ENCODE measurements at places on chromosomes 1 and 21.
A peak's percentile ranks its signal among the peaks of the same experiment; 100 is the strongest.

- DNase-seq, result peak; percentile 69
Measured at GRCh38 chr1:111576547-111576946, 43.0 kb upstream of the RAP1A start.

DNA sequence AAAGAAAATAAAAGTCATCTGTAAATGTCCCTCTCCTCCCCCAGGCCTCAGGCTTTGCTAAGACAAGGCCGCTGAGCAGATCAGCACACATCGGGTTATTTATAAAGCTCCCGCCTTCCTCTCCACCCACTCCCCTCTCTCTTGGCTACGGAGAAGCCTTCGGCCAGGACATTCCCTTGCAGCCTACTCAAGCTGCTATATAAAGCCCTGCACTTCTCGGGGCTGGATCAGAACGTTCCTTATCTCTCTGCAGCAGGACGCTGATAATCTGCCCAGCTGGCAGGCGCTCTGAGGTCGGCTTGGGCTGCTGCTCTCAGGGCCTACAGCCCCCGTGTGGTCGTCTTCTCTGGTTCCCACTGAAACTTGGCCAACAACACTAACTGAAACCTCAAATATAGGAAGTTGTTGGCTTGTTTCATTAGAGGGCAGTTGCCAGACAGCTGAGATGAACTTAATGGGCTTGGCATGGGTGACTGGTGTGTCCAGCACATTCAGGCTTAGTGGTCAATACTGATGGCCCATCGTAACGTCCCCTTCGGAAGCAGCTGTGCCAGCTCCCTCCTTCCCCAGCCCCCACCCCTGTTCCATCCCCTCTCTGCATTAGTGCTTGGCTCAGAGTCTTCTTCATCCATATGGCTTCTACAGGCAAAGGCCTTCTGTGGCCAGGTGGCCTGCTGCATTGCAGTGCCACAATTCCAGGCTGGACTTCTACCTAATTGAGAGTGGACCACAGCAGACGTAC, 64.6 kb downstream of the IER5 start:
- peak; percentile 78 for DNase-seq

DNA sequence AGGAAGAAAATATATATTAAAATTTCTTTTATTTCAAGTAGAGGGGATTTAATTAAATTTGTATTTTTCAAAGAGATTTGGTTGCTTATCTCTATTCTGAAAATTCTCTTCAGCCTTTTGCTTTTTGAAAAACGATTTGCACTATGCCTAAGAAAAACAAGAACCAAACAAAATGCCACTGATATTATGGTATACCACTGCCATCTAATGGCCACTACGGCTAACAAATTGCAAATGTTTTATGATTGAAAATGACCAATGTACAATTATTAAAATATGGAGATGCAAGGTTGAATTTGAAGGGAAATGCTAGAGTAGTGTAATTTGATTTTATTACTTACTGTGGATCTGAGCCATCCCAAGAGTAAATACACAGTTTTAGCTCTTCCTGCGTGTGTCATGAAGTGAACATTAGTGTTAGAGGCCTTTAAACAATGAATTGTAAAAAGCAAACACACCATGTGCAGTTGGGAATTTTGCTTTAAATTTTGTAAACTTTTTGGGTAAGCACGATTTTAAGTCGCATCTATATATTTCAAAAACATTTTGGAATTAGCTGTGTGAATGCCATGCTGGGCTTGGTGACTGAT, 137.4 kb upstream of the USP25 start:
- no peak for DNase-seq

GRCh38 chr1:238111081-238111480, 220.4 kb upstream of the ZP4 start:
- no peak for DNase-seq

DNA sequence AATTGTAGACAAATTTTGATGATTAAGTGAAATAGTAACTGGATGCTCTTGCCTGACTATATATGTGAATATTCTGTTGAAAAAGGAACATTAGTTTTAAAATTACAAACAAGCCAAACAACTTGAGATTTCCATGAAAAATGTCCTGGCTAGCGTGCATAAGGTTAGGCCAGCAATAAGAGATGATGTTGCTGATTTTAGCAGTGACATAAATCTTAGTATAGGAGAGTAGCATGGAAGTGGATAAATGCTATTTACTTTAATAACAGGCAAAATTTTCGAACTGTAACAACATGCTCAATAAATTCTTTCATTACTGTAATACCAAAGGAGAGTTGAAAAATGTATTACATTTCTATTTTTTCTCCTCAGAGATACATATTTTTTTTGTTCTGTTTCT, 266.6 kb downstream of the LRRC7 start:
- DNase-seq, result no peak

GRCh38 chr1:39178541-39179431, 25.7 kb upstream of the MACF1 start:
- DNase-seq, result peak; percentile 69

- DNase-seq, result no peak
Measured at GRCh38 chr1:204249736-204250427, 36.1 kb upstream of the GOLT1A start.

- DNase-seq, result no peak
Measured at GRCh38 chr1:209989525-209989924, 51.5 kb downstream of the SYT14 start.

- no peak for DNase-seq
Measured at GRCh38 chr21:37368541-37369279, 2.1 kb downstream of the DYRK1A start.

- DNase-seq, result no peak
Measured at GRCh38 chr21:41776778-41777177, 9.9 kb upstream of the RIPK4 start.

DNA sequence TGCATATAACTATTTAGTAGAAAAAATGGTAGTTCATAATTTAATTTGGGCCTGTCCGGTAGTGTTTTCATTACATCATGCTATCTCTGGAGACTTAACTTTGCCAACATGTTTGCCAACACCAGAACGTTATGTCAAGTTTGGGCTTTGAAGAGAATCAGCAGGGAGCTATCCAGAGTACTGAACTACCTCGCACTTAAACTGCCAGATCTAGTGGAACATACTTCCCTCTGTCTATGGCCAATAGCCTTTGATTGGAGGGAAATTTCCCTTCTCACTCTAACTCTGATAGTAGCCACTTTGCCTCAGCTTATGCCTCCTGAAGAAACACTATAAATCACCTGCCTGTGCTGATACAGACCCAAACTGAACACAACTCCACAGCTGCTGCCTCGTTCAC, 10.0 kb downstream of the LRRC53 start:
- no peak for DNase-seq

DNA sequence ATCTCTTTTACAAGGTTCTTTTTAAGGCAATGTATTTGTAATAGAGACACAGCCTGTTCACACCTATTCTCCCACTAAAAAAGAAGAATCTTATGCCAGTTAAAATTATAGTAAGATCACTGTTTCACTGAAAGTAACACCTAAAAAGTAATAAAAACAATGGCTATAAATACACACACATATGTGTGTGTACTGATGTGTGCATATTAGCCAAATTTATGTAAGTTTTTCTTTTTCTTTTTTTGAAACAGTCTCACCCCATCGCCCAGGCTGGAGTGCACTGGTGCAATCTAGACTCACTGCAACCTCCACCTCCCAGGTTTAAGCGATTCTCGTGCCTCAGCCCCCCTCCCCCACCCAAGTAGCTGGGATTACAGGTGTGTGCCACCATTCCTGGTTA, 56.8 kb upstream of the SLC30A10 start:
- DNase-seq, result no peak

DNA sequence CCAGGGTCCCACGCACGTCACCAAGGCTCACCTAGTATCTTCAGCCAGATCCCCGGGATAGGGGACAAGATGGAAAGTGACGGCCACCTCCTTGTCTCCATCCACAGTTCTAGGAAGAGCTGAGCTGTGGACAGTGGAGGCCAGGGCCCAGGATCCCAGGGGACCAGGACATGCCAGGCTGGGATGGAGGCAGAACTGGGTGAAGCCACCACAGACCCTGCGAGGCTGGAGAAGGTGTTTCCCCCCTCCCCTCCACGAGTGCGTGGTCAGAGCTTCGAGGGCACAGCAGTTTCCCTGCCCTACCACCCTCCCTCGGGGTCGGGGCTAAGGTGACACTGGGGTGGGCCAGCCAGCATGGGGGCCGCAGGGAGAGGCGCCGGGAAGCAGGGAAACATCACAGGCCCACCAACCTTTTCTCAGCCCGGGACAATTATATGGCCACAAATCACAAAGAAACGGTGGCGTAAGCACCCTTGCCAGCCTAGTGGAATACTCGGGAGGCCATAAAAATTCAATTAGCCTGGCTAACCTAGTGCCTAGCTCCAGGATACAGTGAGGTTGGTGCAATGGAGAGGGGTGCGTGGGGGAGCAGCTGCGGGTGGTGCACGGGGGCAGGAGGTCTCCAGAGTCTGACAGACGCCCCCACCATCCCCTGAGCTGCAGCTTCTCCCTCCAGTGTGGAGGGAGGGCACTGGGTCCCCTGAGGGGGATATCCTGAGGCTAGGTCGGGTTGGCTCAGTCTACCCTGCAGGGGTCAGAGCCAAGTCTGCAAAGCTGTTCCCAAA, 13.4 kb downstream of the DRAXIN start:
- DNase-seq, result no peak

DNA sequence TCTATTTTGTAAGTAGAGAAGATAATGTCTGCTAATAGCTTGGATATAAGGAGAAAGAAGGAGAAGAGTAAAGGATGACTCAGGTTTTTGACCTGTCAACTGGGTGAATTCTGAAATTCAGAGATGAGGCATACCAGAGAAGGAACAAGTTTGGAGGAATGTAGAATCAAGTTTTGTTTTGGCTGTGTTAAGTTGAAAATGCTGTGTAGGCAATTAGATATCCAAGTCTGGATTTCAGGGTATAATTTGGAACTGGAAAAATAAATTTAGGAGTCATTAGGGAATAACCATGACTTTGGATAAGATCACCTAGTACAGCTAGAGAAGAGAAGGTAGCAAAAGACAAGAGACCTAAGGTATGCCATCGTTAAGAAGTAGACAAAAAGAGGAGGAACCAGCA, 22.4 kb upstream of the GNG4 start:
- DNase-seq, result no peak

DNA sequence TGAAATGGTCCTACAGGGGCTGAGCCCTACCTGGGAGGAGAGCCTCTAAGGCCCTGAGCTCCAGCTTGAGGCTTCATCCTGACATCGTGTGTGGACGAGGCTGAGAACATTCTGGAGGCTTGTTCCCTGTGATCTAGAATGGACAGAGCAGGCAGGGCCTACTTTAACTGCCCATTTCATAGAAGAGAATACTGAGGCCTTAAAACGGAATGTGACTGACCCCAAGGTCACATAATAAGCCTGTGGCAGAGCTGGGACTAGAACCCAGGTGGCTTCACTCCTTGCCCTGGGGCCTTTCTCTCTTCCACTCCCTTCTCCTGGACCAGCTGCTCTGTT, 6.0 kb upstream of the SDC3 start:
- no peak for DNase-seq

DNA sequence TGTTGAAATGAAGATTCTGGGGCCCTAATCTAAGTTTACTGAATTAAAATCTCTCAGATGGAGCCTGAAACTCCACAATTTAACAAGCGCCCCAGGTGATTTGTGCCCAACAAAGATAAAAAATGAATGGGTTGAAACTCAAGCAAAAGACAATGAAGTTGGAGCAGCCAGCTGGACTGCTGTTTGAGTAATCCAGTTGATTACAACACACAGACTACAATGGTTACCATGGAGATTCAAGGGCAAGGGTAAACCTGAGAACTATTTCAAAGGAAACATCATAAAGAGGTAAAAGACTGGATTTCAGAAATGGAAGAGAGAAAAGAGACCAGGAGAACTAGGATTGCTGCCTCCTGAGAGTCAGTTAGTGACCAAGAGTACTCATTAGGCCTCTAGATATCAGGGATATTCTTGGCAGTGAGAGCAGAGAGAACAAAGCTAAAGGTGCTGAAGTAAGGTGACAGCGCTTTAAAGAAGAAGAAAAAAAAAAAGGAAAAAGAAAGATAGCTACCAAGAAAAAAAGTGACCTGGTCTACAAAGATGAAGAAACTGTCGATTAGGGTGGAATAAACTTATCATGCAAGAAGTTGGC, 44.5 kb downstream of the LRRC53 start:
- DNase-seq, result no peak

DNA sequence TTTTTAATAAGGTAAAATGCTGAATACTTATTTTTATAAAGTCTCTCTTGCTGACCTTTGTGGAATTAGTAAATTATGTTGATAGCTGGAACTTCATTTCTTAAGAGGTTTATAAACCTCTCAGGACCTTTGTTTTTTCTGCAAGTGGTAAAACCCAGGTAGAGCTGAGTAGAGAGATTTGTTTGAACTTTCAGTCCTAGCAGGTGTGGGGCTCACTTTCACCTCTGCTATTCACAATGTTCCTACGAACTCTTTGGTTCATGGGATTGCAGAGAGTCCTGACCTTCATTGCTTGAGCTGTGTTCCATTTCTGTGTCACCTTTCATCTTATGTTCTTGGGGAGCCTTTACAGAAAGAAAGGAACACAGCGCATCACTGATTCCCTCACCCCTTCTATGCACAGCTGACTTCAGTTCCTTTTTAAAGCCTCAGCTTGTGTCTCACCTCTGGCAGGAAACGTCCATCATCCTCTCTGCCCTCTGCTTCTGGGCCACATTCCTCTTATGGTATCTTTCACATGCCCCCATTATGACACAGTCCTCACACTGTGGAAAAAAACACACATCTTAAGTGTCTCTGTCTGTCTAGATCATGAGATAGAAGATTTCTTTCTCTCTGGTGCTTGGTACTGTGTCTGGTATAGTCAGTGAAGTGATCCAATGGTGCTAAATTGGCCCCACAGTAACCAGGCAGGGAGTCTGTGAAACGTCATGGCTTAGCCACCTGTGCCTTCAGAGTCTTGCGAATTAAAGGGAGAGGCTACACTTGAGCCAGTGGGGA, 262.5 kb upstream of the B3GALT2 start:
- no peak for DNase-seq

DNA sequence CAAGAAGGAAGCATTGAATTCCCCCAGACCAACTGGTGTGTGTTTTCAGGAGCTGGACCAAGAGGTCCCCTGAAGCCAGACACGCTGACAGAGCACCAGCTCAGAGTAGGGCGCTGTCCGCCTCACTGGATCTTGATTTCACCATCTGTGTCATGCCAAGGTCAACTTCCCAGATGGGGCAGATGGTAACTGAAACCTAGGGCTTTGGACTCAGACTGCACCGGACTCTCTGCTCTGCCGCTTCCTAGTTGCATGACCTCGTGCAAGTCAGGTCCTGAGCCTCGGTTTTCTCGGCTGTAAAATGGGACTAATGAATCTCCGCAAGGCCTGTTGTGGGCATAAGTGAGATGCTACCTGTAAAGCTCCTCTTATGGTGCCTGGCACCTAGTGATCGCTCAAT, 17.9 kb upstream of the CASZ1 start:
- DNase-seq, result no peak

DNA sequence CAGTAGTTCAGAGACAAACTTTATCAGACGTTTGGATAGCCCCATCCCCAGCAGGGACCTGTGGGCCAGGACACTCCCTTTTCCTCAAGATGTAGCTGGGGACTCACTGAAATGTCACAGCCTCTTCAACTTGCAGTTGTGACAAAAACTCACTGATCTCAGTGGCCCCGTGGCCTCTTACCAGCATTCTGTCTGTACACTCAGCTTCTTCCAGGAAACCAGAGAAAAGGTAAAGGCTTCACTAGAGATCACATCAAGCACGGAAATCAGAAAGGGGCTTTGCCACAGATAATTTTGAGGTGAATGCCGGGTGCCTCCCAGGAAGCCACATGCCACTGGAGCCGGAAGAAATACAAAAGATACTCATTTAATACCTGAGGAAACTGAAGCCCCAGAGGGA, 122.2 kb downstream of the CCDC185 start:
- DNase-seq, result no peak
